ENCODE measurements at places on chromosomes 2 and 18.

DNA sequence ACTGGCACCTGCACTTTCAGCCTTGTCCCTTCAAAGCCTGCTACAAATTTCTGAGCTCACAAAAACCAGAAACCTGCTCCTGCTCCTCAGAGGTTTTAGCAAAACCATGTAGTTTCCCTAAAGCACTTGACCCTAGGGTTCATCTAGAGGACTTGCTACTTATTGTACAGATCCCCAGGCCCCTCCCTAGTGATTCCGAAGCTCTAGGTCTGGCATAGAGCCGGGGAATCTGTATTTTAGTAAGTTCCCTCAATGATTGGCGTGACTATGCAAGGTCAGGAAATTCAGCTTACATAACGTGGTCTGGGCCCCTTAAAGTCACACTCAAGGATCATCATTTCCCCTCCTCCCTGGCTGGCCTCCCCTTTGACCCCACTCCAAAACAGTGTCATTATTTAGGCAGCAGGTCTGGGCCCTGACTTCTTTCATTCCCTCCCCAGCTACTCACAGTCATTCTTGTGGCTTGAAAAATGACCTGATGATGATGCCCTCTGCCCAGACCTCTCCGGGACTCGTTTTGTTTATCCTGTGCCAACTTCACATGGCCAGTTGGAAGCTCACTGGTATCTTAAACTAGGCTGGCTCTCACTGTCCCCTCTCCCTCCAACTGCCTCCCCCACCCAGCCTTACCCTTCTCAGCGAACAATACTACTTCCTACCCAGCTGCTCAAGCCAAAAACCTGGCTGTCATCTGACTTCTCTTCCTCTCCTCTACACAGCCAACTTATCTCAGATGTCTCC is 36.0 kb downstream of the WDFY1 start:
- DNase-seq = no peak

DNA sequence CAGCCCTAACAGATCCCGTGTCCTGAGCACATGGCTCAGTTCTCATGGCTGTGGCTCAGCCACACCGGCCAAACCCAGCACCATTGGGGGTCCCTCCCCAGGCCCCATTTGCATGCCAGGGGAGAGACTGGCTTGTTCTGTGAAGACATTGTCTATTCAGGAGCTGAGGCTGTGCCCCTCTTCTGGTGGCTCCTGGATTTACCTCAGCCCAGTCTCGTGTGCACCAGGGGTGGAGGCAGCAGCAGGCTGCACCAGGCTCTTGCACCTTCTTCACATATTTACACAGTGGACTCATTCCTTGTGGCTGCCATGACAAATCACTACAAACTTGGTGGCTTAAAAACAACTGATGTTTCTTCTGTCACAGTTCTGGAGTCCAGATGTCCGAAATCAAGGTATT is 92.4 kb upstream of the ITGA6 start:
- DNase-seq = no peak

DNA sequence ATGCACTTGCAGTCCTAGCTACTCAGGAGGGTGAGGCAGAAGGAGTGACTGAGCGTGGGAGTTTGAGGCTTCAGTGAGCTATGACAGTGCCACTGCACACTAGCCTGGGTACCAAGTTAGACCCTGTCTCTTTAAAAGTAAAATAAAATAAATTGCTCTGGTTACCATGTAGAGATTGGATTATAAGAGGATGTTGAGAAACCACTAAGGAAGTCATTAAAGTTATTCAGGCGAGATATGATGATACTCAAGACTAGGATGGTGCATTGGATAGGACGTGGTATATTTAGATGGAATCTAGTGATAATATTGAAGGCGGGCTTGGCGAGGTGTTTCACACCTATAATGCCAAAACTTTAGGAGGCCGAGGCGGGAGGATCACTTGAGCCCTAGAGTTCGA is 50.6 kb downstream of the BMPR2 start:
- DNase-seq = no peak

DNA sequence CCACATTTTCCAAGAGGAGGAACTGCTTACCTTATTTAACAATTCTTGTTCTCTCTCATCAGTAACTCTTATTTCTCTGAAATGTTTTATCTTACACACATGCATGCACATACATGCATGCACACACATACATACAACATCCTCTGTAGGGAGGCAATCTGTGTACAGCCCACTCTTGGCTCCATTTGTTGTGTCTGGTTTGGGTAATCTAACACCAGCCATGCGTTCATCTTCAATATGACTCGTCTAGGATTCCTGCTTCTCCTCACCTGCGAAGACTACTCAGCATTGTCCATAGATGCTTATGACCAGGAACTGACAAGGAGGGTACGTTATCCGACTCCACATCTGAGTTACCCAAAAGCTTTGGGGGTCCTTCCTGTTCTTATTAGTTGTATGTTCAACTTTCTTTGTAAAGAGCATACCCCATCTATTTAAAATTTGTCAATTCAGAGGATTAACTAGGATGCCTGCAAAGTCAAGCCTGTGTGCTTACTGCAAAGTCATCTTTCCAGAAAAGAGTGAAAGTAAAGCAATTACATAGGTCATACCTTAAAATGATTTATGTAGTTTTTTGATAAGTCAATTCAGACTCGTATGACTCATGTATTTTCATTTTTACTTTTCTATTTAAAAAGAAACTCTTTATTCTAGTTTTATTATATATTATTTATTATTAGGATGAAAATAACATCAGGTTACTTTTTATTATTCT is 18.2 kb downstream of the LYPD6B start:
- no peak for DNase-seq

DNA sequence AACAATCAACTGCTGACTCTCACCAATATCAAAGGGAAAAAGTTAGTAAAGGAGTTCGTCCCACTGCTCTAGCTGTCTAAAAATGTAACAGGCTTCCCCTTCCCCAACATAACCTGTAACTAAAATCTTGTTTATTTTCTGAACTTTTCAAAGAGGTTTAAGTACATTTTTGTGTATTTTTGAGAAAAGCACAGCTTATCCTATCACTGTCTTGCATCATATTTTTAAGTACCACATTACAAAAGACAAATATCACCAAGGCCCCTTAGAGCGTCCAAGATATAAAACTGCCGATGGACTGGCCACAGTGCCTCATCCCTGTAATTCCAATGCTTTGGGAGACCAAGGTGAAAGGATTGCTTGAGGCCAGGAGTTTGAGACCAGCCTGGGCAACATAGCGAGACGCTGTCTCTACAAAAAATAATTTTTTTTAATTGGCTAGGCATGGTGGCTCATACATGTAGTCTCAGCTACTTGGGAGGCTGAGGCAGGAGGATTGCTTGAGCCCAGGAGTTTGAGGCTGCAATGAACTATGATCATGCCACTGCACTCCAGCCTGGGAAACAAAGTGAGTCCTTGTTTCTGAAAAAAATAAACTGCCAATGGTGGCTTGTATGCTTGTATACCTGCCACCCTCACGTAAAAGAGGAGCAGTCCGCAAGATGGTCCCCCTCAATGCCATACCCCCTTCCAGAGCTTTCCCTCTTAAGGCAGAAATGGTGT is 21.2 kb upstream of the LAPTM4A start:
- DNase-seq = no peak

GRCh38 chr18:5057386-5058348 is 139.4 kb downstream of the AKAIN1 start:
- DNase-seq = peak; percentile 4

DNA sequence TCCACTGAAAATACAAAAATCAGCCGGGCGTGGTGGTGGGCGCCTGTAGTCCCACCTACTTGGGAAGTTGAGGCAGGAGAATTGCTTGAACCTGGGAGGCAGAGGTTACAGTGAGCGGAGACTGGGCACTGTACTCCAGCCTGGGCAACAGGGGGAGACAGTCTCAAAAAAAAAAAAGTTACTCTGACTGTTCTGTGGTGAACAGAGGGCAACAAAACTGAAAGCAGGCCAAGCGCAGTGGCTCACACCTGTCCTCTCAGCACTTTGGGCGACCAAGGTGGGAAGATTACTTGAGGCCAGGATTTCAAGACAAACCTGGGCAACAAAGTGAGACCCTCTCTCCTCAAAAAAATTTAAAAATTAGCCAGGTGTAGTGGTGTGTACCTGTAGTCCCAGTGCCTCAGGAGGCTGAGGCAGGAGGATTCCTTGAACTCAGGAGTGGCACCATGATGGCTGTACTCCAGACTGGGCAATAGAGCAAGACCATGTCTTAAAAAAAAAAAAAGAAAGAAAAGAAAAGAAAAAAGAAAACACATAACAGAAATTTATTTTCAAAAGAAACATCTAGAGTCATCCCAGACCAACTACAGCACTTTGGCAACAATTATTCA is 13.6 kb upstream of the RTN4 start:
- no peak for DNase-seq

DNA sequence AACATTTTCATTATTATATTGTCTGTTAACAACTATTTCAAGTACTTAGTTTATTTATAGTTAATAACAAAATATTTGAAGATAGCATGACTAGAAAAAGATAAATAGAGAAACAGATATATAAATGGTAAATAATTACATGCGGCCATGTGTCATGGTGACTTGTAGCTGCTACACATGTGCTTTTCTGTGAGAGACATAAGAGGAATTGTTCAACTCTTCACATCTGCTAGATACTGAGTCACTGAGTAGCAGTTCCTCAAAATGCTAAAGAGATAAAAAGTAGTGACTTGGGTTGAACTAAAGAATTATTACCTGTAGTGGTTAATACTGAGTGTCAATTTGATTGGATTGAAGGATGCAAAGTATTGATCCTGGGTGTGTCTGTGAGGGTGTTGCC is 37.5 kb upstream of the SCN9A start:
- DNase-seq = no peak

DNA sequence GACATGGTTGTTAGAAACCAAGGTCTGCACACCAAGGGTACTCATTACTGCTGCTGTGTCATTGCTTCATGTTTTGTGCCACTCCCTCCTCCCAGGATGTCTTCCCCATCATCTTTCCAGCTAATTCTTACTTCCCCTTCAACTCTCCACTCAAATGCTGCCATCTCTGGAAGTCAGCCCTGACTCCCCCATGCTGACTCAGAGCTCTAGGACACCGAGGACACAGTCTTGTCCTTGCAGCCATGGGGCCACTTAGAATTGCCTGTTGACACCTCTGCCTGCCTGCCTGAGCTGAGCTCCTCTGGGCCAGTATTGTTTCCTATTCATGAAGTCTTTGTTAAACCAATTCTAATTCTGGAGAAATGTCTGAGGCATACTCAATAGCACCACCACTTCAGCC is 100.2 kb downstream of the GYPC start:
- DNase-seq = no peak

- DNase-seq = no peak
Measured at GRCh38 chr2:55090702-55091101, 40.5 kb upstream of the RTN4 start.

DNA sequence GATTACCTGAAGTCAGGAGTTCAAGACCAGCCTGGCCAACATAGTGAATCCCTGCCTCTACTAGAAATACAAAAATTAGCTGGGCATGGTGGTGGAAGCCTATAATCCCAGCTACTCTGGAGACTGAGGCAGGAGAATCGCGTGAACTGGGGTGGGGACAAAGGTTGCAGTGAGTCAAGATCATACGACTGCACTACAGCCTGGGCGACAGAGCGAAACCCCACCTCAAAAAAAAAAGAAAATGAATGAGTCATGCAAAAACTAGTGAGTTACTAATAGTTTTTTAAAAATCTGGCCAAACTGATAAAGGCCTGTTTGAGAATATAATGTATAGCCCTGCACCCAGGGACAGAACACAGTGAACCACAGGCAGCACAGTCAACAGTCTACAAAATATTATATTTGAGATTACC is 17.5 kb downstream of the AFG3L2 start:
- no peak for DNase-seq

GRCh38 chr2:236786751-236787150 is 217.1 kb downstream of the ACKR3 start:
- no peak for DNase-seq

DNA sequence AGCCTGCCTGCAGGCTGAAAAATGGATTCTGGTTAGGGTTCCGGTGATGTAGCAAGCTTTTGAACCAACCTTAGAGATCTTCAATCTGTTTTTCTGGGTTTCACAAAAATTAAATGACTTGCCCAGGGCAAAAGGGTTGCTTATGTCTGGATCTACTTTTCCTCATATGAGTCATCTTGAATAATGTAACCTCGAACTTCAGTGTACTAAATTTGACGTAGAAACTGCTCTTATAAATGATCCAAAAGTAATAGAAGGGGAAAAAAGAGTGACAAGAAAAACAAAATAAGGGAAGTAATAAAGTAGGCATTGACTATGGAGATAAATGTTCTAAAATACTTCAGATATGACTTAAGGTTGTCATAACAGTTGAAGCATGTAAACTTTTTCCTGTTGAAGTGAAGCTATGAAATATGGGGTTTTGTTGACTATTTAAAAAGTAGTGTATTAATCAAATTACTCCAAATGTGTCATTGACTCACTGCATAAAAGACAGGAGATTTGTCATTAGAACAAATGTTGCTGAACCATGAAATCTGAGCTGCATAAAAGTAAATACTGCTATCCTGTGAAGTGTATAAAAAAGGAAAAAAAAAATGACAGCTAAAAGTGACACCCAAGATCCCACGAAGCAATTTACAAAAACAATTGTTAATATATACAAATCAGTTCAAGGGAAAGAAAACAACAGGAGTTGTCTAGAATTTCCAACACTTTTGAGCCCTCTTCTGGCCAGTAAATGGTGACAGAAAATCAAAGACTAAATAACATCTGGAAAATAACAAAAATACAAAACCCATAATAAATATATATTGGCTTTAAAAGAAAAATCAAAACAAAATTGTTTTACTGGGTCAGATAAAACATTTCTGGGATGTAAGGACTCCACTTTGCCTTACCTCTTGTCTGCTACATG is 103.6 kb upstream of the SERPINE2 start:
- DNase-seq = no peak

DNA sequence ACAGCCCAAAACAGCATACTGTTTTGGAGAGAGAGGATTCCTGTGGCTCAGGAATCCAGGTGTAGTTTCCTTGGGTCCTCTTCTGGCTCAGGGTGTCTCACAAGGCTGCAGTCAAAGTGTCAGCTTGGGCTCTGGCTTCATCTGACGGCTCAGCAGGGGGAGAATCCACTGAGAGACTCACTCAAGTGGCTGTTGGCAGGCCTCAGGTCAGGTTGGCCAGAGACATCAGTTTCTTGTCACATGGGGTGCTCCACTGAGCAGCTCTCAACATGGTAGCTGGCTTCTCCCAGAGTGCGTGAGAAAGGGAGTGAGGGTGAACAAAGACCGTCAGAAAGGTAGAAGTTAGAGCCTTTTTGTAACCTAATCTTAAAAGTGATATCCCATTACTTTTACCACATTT is 168.4 kb downstream of the SOCS6 start:
- DNase-seq = no peak

DNA sequence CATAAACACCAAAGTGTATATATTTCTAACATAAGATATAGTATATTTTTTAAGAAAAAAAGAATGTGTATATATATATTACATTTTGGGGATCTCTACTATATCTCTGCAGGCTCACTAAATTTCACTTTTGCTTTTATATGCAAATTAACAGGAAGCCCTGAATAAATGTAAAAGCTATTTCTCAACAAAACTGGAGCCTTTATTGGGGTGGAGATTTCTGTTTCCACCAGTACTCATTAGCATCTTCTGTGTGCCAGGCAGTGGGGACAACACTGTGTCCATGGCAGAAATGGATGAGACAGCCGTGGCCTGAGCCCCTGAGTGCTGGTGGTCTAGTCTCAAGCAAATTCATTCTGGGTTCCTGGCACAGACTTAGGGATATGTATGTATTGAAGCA is 41.3 kb downstream of the C18orf63 start:
- DNase-seq = no peak
